ENCODE measurements at places on chromosomes 4 and X. TPM values are rescaled to one million over a fixed set of nuclear protein-coding genes. Genes with fewer than 3 reads are reported as not detected.

- no peak for DNase-seq
These were observed 216.3 kb downstream of the HHIP start for GRCh38 chr4:144862210-144862609.

GRCh38 chrX:116285501-116285900 lies 115.0 kb downstream of the AGTR2 start:
- no peak for DNase-seq

- DNase-seq: no peak
These were observed 460.6 kb downstream of the NAF1 start for GRCh38 chr4:162706051-162706450.

DNA sequence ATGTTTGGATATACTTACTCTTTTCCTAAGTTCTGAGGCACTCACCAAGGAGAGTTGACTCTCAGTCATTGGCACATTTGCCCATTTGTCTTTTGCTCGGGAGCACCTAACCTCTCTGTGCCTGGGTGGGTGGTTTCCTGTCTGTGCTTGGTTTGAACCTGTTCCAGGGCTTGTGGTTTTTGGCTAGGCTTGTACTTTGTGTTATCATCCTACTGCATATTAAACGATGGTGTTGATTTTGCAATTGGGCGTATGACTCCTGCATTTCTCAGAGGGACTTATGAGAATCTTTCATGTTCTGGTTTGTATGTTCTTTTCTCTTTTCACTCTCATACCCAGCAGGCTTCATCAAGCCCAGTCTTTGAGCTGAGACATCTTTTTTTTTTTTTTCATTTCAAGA lies 161.7 kb downstream of the BTC start:
- peak; percentile 82 for DNase-seq

DNA sequence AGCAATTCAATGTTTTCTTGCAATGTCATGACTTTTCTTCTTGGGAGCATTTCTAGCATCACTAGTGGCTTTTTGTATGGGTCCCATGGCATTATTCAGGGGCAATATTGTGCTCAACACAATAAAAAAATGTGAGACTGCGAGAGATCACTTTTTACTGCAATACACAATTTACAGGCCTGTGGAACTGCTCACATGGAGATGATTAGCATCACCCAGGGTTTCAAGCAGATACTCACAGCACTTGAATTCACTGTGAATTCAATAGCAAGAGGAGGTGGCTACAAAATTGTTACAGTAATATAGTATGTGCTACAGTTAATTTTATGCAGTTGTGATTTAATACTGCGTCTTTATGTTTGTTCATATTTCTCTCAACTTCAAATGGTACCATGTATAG lies 50.4 kb downstream of the TBC1D19 start:
- DNase-seq: no peak

DNA sequence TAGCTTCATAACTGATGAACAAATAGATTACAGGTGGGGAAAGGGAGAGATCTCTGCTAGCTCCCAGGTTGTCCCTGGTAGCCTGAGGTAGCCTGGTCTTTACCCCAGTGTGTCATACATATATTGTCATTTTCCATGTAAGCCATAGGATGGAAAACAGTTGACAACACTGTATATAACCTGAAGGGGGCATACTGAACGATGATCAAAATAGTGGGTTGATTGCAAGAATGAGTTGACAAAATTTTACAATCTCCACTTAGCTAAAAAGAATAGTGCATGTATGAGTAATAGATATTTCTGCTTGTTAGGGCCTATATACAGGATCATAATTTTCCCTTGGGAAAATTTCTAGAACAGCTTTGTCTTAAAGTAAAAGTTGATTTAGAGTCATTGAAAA lies 304.1 kb upstream of the HAND2 start:
- no peak for DNase-seq

- no peak for DNase-seq
These were observed 6.6 kb downstream of the NKX1-1 start for GRCh38 chr4:1399508-1400190.

- no peak for DNase-seq
These were observed 10.6 kb downstream of the SULT1E1 start for GRCh38 chr4:69849297-69849696.

DNA sequence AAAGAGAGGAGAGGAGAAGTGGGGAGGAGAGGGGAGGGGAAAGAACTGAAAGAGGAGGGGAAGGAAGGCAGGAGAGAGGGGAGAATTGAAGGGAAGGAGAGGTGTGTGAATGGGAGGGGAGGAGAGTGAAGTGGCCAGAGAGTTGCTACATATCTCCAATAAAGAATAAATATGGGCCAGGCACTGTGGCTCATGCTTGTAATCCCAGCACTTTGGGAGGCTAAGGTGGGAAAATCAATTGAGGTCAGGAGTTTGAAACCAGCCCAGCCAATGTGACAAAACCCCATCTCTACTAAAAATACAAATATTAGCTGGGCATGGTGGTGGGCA lies 482.4 kb downstream of the NAF1 start:
- no peak for DNase-seq

- no peak for DNase-seq
These were observed 294.1 kb downstream of the STIM2 start for GRCh38 chr4:27154706-27155105.

TRO gene
- total RNA-seq: 15.0 TPM

HSFX2 gene
- 0.35 TPM for total RNA-seq

BMX gene
- total RNA-seq: 24.9 TPM

Measured in glomerular endothelial cell (primary cell).